ENCODE measurements at places on chromosomes 13 and 19.

DNA sequence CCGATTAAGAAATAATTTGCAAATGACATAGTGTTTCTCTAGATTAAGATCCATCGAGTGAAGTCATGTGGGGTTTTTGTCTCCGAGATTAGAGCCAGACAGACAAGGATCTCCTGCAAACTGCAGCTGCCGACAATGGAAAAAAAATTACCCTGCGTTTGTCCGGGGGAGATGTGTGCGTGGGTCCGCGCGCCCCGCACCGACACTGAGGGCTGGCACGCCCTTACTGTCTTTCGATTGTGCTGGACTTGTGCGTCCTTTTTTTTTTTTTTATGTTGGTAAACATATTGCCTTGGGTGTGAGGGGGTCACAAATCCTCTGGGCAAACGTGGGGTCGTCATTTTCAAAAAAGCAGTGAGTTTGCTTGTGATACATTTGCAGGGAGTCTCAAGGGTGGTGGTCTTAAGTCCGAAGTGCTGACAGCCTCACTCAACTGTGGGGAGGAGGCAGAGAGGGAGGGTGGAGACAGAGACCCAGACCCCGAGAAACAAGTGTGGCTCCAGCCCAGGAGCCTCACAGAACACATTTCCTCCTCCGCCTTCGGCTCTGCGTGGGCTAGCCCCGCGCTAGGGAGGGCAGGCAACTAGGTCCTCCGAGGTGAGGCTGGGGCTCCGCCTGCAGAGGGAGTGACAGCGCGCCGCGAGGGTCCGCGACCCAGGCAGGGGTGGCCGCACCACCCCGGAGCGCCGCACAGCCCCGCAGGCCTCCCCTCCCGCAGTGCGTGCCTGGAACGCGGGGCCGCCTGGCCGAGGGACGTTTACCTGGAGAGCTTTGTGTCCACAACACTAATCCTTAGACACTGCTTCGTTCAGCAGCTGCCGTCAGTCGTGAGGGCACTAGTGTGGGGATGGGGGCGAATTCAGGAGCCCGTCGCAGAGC is 11.7 kb upstream of the SOX1 start:
- DNase-seq: no peak

GRCh38 chr19:1270854-1271527 is 1.9 kb downstream of the CIRBP start:
- no peak for DNase-seq

DNA sequence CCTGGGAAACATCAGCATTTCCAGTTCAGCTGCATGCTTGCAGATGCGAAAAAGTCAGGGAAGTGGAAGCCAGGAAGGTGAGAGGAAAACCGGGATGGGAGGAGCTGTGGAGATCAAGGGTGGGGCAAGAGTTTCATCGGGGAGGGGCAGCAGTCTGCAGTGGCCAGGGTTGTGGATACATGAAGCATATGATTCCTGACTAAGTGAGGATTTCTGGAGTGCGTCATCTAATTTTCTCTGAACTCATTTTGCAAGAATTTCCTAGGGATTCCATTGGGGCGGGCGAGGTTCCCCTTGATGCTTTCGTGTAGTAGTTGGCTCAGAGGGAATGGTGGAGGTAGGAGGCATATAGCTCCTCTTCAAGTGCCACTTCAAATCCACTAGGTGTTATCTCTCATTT is 344.1 kb upstream of the TMTC4 start:
- peak; percentile 39 for DNase-seq

DNA sequence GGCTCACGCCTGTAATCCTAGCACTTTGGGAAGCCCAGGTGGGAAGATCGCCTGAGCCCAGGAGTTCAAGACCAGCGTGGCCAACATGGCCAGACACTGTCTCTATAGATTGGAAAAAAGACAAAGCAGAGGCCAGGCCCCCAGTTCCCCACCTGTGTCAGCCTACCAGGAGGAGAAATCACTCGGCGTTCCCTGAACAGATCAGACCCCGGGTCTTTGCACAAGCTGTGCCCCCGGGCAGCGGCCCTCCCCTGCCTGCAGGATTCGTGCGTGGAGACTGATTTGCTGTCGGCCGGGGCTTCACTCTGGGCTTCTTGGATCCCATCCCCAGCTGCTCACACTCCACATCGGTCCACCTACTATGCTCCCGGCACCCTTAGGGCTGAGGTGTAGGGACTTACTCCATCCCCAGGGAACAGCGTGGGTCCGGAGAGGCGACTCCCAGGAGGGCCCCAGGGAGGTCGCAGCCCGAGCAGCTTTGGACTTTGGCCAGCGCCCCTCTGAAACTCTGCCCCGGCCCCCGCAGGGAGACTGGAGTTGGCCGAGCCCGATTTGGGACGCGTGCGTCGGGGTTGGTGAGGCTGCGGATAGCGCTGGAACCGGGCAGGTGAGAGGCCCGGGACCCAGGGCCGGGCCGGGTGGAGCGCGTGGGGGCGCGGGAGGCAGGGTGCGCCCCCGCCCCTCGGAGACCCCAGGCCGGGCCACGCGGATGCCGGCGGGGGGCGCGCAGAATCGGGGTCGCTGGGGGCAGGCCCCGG is 515 bp upstream of the EFNA2 start:
- DNase-seq: no peak

DNA sequence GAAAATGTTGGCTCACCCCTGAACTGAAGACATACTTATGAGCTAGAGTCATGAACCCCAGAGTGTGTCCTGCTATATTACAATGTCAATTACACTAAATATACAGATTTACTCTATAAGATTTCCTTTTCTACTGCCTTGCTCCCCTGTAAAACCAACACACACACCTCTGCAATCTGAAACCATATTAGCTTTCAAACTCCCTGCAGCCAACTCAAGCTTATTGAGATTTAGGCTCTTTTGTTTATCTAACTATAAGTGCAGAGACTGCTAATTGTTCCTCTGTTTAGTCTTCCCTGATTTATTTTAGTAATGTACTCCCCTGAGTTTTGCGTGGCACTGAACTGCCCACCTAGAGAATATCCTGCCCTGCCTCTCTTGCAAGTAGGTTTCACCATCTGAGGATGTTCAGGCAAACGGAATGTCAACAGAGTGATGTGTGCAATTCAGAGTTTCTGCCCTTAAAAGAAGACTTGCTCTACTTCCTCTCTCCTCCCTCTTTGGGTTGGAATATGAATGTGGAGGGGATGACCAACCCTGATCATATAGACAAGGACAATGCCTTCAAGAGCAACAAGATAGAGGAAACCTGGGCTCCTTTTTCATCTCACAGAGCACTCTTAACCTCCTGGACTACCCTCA is 22.3 kb downstream of the FAM216B start:
- no peak for DNase-seq

DNA sequence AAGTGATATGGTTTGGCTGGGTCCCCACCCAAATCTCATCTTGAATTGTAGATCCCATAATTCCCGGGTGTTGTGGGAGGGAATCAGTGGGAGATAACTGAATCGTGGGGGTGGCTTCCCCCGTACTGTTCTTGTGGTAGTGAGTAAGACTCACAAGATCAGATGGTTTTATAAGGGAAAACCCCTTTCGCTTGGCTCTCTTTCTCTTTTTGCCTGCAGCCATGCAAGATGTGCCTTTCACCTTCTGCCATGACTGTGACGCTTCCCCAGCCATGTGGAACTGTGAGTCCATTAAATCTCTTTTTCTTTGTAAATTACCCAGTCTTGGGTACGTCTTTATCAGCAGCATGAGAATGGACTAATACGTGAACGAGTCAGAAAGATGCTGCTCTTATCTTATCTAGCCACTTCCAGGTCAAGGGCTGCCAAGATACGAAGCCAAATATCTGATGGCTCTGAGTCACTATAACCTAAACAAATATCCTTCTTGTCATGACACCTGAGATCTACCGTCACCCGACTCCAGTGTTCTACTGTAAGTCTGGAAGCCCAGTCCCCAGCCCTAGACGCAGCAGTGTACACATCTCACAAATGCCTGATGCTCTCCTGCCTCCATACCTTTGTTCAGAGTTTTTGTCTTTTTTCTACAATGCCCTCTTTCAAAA is 45.9 kb downstream of the SLC15A1 start:
- DNase-seq: peak; percentile 75

GRCh38 chr19:1567116-1567847 is 843 bp downstream of the MEX3D start:
- DNase-seq: peak; percentile 41

GRCh38 chr13:94550062-94550738 is 45.8 kb downstream of the TGDS start:
- no peak for DNase-seq

- peak; percentile 19 for DNase-seq
Measured at GRCh38 chr13:38180670-38181069, 169.0 kb upstream of the UFM1 start.

DNA sequence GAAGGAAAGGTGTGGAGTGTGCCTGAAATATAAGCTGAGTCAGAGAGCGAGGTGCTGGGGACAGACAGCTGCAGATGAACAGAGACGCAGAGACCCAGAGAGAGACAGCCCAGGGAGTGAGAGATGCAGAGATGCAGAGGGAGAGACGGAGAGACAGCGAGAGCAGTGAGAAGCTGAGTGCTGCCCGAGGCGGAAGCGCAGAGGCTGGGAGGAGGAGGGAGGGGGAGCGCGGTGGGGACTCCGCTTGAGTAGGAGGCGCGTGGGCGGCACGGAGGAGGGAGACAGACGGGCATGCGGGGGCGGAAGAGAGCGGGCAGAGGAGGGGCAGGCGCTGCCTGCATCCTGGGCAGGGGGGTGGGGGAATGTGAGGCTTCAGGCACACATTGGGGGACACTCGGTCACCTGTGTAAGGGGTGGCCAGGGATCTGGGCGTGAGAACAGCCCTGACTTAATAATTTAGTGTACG is 25.7 kb downstream of the SLC8A2 start:
- peak; percentile 46 for DNase-seq

GRCh38 chr19:35992907-35993765 is 1.9 kb upstream of the SDHAF1 start:
- DNase-seq: no peak

DNA sequence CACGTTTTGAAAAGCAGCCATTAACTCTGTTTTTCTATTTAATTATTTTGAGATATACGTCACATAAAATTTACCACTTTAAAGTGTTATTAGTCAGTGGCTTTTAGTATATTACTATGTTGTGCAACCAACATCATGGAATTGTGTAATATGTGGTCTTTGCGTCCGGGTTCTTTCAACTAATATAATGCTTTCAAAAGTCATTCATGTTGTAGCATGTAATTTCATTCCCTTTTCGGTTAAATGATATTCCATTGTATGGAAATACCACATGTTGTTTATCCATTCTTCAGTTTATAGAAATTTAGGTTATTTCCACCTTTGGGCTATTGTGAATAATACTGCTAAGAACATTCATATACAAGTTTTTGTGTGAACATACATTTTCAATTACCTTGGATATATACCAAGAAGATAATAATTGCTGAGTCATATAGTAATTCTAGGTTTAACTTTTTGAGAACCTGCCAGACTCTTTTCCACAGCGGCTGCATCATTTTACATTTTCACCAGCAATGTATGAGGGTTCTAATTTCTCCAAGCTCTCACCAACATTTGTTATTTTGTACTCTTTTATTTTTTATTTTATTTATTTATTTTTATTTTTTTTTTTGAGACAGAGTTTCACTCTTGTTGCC is 28.1 kb upstream of the CLDN10 start:
- no peak for DNase-seq

- DNase-seq: peak; percentile 12
Measured at GRCh38 chr13:84137292-84137691, 255.0 kb upstream of the SLITRK1 start.

- peak; percentile 34 for DNase-seq
Measured at GRCh38 chr19:38433268-38433733, at the start of gene RYR1. TSS of gene RYR1 (plus strand) at chr19:38433691. CDS start at chr19:38433830, 139 bp downstream.

- DNase-seq: no peak
Measured at GRCh38 chr13:50448535-50448998, 394.9 kb downstream of the DLEU7 start.

DNA sequence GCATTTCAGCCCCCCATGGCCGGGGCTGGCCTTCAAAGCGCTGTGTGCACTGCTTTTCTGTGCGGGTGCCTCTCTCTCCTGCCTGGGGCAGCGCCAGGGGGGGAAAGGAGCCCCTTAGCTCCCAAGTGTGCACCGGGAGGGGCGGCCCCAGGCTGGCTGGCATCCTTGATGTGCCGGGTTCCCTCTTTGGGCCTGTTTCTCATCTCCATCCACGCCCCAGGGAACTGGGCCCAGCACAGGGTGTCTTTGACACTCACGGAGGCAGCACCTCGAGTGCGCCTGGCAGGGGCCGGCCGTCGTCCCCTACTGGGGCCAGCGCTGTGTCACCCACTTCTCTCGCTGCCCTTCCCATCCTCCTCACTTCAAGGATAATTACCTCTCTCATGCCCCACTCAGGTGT is 324.3 kb downstream of the TEX29 start:
- DNase-seq: no peak

GRCh38 chr13:40292108-40292507 is 374.3 kb downstream of the FOXO1 start:
- DNase-seq: no peak

DNA sequence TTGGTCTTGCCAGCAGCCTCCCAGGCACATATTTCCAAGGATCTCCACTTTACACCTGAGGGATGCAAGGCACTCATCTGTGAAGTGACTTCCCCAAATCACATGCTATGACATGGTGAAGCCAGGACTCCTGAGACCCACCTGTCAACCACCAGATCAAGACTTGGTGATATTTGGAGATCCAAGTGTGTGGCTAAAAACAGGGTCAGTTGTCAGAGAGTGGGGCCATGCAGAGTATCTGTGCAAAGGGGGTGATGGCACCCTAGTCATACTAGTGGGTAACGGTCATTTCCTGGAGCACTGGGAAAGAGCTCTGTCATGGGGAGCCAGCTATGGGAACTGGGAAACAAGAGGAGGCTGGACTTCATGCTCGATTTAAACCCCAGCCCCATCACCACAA is 218.4 kb upstream of the IRS2 start:
- no peak for DNase-seq

GRCh38 chr19:2650515-2650914 is 52.0 kb downstream of the GNG7 start:
- DNase-seq: no peak

GRCh38 chr19:11279505-11280236 is 16.3 kb upstream of the TSPAN16 start:
- DNase-seq: peak; percentile 59

- DNase-seq: peak; percentile 25
Measured at GRCh38 chr13:102726430-102726829, 31.6 kb upstream of the METTL21C start.

GRCh38 chr13:35162420-35162819 is 220.3 kb downstream of the NBEA start:
- DNase-seq: no peak

DNA sequence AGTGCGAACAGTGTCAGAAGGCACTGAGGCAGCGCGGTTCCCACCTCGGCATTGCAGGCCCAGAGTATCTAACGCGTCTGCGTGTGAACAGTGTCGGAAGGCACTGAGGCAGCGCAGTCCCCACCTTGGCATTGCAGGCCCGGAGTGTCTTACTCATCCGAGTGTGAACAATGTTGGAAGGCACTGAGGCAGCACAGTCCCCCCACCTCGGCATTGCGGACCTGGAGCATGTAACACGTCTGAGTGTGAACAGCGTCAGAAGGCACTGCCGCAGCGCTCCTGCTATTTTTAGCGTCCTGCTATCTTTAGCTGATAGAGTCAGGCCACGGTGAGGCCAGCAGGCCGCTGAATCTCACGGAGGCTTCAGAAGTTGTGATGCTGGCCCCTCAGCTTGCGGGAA is 39.6 kb downstream of the ATP11A start:
- no peak for DNase-seq

Data from RPMI7951 (cell line).